ENCODE measurements at places on chromosomes 4 and X.

- no peak for DNase-seq
Observed at GRCh38 chr4:183035726-183036415, 63.2 kb upstream of the WWC2 start.

DNA sequence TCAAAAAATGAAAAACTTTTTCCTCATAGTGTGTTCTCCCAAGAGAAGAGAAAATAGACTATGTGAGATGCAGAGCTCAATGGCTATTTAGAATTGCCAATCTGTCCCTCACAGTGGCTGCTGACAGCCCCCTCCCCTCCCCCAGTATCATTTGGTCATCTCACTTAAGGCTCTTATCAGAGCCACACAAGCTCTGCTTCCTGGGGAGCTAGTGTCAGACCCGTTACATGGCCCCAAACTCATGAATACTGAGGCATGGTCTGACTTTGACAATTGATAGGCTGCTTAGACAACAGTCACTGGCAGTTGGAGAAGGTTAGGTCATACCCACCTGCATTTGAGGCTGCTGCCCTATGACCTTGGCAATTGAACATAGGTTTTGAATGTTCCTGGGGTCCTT, 15.3 kb downstream of the RNF150 start:
- no peak for DNase-seq

DNA sequence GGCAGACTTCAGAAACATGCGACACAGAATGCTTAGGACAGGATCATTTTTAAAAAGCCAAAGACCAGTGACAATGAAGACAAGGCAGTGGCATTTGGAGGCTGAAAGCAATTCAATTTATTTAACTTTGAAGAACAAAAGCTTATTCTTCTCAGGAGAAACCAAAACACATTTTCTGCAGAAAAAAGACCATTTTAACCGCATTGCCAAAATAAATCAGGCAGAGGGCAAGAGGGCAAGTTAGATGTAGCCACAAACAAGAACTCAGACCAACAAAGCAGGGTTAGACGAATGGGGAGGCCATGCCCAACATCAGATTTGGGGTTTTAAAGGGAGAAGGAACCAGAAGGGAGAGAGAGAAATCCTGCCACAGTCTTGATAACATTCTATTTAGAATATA, 58.9 kb downstream of the RELL1 start:
- no peak for DNase-seq

- peak; percentile 44 for DNase-seq
Observed at GRCh38 chr4:54433686-54434085, 204.6 kb downstream of the PDGFRA start.

GRCh38 chr4:83075311-83076095, 39.0 kb downstream of the PLAC8 start:
- DNase-seq = peak; percentile 72

DNA sequence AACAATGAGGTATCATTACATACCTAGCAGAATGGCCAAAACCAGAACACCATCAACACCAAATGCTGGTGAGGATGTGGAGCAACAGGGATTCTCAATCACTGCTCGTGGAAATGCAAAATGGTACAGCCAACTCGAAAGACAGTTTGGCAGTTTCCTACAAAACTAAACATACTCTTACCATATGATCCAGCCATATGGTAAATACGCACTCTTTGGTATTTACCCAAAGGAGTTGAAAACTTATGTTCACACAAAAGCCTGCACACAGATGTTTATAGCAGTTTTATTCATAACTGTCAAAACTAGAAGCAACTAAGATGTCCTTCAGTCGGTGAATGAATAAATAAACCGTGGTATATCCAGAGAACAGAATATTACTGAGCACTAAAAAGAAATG, 7.8 kb downstream of the CASP3 start:
- DNase-seq = no peak

GRCh38 chr4:8393593-8394038, 46.9 kb downstream of the ACOX3 start:
- DNase-seq = peak; percentile 98

- no peak for DNase-seq
Observed at GRCh38 chr4:116878280-116878679, 207.1 kb downstream of the TRAM1L1 start.

DNA sequence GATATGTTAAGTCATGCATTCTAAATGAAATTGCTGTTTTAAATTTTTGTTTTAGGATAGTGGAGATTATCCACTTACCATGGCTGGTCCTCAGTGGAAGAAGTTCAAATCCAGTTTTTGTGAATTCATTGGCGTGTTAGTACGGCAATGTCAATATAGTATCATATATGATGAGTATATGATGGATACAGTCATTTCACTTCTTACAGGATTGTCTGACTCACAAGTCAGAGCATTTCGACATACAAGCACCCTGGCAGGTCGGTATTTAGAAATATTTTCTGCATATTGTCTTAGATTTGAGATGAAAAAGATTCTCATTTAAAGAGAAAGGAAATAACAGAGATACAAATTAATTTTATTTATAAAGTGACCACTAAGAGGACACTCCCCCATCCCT, 83.6 kb downstream of the STAG2 start:
- DNase-seq = no peak

DNA sequence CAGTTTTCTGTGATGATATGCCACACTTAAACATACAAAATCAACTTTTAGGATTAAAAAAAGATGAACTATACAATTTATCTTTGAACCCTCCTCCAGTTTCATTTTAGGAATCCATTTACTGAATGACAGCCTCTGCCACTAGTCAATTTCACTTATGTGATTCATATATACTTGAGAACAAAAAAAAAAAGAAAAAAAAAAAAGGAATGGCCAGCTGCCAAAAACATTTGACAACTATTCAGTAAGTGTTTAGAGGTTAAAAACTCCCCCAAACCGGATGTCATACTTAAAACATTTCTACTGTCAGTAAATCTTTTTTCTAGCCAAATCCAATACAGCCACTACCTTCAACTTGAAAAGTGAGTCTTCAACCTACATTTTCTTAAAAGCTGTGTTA, 266.7 kb upstream of the MAGEB2 start:
- peak; percentile 2 for DNase-seq

DNA sequence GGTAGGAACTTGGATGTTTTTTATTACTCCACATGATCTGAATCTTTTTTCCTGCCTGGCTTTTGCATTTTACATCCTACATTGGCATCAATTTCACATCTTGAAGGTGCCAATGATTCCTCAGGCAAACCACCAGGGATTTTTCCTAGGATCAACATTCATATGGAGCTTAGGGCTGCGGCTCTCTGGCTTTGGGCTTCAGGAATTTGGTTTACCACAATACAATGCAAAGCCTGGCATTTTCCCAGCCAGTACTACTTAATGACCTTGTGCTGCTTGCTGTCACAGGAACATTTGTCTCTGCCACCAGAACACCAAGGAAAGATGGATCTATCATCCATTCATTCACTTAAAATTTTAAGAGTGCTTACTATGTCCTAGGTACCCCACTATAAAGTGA, 180.7 kb downstream of the PDGFC start:
- DNase-seq = peak; percentile 80

DNA sequence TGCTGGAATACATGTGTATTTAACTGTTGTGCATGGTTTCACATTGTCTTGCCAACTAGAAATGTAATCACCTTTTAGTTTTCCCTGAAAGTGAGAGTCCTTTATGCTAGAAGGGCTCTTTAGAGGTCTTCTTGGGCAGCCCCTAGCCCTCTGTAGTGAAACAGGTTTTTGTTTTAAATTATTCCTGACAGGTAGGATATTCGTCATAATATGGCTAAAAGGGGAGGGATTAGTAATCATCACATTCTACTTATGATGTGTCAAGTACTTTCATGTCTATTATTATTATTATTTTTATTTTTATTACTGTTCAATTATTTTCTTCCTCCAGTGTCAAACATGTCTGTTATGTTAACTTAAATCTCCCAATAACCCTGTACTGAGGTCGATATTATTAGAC, 35.5 kb downstream of the MSN start:
- no peak for DNase-seq

- no peak for DNase-seq
Observed at GRCh38 chr4:167787231-167787630, 305.1 kb upstream of the ANXA10 start.

- DNase-seq = no peak
Observed at GRCh38 chr4:145195167-145195952, 15.0 kb upstream of the OTUD4 start.
